ENCODE measurements at places on chromosomes 6 and 20.

- DNase-seq = no peak
Measured at GRCh38 chr6:136920216-136920615, 1.9 kb upstream of the SLC35D3 start.

GRCh38 chr20:19850198-19850533, 92.1 kb downstream of the RIN2 start:
- no peak for DNase-seq

DNA sequence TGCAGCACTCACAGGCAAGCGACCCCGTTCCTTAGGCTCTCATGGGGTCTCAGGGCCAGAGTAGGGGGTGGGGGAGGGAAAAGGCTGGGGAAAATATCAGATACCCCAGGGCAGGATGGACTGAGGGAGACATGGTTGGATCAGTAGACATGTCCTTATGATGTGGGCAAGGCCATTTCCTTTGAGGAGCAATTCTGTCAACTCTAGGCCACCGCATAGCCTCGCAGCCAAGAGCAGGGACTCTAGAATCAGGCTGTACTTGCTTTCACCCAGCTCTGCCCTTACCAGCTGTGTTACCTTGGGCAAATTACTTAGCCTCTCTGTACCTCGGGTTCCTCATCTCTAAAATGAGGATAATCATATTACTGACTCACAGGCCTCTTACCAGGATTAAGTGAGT, 2.2 kb upstream of the MAPK13 start:
- DNase-seq = no peak

- DNase-seq = no peak
Measured at GRCh38 chr20:4183361-4183760, 168.0 kb upstream of the RNF24 start.

GRCh38 chr6:84515067-84515466, 249.3 kb downstream of the TBX18 start:
- DNase-seq = no peak

- DNase-seq = no peak
Measured at GRCh38 chr6:30769853-30770524, 25.6 kb upstream of the IER3 start.

- no peak for DNase-seq
Measured at GRCh38 chr20:50625986-50626677, 65.2 kb downstream of the RIPOR3 start.

DNA sequence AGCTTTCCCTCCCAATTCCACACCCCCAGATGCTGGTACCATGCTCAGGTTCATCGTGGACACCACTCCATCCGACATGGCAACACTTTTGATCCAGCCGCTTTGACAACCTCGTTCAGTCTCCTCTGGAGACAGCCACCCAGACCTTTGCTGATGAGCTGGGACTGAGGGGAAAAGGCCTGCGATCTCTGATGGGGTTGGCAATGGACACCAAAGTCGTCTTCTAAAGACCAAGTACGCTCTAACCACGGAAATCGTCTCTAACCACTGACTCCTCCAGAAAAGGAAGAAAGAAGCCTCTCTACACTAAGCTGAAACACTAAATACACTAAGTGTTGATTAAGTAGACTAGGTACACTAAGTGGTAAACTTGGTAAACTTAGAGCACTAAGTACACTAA, 26.1 kb upstream of the HLA-E start:
- no peak for DNase-seq

DNA sequence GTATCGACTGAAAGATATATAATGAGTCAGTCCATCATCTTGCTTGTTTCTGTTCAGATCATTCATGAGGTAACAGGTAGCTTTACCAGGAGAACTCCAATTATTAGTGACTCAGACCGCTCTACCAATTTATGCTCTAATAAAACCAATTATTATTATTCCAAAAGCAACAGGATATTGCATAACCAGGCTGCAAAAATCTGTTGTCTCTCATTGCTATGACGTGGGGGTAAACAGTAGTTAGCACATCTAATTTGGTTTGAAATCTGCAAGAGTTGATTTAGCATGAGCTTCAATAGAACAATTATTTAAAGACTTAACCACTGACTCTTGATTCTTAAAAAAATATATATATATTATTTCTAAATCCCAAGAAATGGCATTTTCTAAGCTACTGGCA, 90.9 kb upstream of the MAP7 start:
- no peak for DNase-seq

DNA sequence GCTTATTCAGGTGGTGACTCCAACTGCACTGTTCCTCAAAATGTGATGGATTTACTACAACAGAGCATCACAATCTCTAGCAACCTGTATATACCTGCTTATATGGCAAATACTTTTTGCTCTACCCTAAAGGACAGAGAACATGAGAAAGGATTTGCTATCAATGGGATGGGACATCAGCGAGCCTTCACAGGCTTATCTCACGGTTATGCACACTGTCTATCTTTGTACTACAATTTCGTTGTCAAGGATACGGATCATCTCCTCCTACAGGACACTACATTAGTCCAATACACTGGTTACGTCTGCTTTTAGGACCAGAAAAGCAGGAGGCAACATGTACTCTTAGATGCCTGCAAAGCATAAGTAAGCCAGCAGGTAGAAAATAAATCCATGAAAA, 34.2 kb downstream of the STX7 start:
- DNase-seq = no peak

GRCh38 chr6:13796781-13797180, 17.6 kb downstream of the MCUR1 start:
- no peak for DNase-seq

DNA sequence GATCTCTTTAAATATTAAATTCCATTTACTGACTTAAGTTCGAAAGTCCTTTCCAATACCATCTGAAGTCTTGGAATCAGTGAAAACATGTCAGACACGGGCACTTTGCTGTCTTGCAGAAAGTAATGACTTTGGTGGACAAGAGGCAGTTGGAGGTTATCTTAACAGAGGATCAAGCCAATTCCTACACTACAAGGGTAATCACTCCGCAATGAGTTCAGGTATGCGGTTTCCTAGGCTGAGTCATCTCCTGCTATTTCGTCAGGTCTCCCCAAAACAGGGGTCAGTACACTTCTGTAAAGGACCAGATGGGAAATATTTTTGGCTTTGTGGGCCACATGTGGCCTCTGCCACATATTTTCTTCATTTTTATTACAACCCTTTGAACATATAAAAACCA, 656.6 kb downstream of the KIF16B start:
- DNase-seq = no peak

- DNase-seq = no peak
Measured at GRCh38 chr6:21138336-21139069, 455.0 kb upstream of the SOX4 start.

DNA sequence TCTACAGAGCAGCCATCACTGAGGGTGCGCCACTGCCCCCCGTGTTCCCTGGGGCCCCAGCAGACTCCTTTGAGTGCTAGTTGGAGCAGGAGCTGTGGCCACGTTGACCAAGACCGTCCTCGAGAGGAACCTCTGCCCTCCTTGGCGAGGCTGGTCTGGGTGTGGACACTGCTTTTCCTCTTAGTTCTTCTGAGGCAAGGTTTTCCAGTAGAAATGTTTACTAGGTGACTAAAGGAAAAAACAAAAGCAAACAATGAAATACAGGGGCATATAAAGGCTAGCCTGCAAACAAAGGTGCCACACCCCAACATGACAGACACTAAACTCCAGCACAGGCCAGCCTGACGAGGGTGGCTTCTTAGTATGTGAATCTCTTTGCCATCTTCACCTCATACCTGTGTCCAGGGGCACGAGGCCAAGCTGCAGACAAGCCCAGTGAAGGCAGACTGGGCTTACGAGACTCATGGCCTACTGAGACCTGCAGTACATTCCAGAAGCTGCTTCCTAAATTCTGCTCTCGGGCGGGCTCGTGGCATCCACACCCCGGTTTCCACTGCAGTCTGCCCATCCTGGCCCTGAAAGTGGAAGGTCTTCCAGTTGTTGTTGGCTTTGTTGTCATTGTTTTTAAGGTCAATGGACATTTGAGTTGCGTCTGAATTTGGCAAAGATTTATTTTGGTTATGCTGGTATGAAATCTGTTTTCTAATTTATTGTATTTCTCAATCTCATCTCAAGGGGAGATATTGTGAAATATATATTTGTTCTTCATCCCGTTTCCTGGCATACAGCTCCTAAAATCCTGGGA, 39.2 kb downstream of the FAM50B start:
- no peak for DNase-seq

GRCh38 chr20:20797521-20798310, 85.3 kb upstream of the RALGAPA2 start:
- DNase-seq = no peak

GRCh38 chr20:19780261-19780660, 22.2 kb downstream of the RIN2 start:
- DNase-seq = no peak

GRCh38 chr6:120711255-120711654, 623.0 kb downstream of the TBC1D32 start:
- no peak for DNase-seq

- DNase-seq = no peak
Measured at GRCh38 chr6:1363298-1363697, 26.1 kb upstream of the FOXF2 start.

GRCh38 chr6:48213076-48213788, 102.2 kb upstream of the PTCHD4 start:
- no peak for DNase-seq

- no peak for DNase-seq
Measured at GRCh38 chr20:52751571-52751970, 220.6 kb upstream of the TSHZ2 start.
